ENCODE measurements at places on chromosomes 1 and 21. TPM values are rescaled to one million over a fixed set of nuclear protein-coding genes. Genes with fewer than 3 reads are reported as not detected.

SFN gene
- total RNA-seq, result not detected

C1orf87 gene
- not detected for total RNA-seq

- no peak for DNase-seq
Observed at GRCh38 chr21:33127868-33128242, 57.9 kb downstream of the OLIG1 start.

- DNase-seq, result no peak
Observed at GRCh38 chr1:68799096-68799495, 302.2 kb upstream of the DEPDC1 start.

DNA sequence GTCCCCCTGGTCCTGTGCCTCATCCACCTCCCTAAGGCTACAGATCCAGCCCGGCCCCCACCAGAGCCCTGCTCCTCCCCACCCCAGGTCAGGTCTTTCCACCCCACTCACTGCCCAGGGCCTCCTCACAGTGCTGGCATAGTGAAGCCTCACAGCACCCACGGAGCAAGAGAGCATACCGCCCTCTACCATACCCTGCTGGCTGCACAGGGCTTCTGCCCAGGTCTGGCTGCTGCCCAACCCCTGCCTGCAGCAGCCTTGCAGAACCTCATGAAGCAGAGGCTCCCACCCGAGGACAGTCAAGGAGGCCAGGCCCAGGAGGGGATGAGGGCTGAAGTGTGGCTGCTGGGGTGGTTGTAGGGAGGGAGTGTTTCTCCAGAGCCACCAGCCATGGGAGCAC, 19.7 kb upstream of the ARF1 start:
- DNase-seq, result no peak
